ENCODE measurements at places on chromosomes 16 and 17.

- DNase-seq, result no peak
These were observed 8.6 kb downstream of the SLC7A5 start for GRCh38 chr16:87860553-87861299.

DNA sequence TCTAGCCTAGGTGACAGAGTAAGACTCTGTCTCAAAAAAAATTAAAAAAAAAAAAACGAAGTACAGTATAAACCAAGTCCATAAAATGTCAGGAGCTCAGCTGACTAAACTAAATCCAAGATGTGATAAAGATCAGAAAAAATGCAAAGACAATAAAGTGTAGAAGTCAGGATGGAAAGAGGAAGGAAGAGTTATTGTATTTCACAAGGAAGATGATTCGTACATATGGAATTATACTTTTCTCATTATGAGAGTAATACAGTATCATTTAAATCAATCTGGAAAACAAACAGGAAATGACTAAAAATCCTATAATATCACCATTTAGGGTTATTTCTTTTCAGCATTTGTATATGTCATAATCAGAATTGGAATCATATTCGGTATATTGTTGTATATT is 11.4 kb upstream of the APOH start:
- DNase-seq, result no peak

DNA sequence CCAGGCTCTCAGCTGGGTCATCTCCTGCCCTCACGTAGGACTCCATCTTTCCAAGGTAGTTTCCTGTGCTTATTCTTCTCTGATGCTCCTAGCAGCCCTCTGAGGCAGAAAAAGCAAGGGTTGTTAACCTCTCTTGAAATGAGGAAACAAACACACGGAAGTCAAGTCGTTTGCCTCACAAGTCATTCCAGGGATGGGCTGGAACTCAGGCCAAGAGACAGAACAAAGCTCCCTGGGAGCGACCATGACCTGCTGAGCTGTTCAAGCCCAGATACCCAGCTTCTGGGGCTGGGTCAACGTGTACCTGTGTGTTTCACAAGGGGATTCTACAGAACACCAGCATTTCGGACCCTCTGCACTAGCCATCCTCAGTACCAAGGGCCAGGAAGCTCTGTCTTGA is 28.1 kb downstream of the SRL start:
- no peak for DNase-seq

DNA sequence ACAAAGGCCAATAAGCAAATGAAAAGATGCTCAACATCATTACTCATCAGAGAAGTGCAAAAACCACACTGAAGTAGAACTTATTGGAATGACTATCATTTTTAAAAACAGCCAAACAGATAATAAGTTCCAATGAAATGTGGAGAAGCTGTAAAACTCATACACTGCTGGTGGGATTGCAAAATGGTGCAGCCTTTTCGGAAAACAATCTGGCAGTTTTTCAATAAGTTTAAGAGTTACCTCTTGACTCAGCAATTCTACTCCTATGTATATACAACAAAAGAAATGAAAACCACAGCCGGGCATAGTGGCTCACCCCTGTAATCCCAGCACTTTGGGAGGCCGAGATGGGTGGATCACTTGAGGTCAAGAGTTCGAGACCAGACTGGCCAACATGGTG is 49.3 kb downstream of the AKAP10 start:
- DNase-seq, result no peak

- peak; percentile 59 for DNase-seq
These were observed 28.4 kb upstream of the TMC5 start for GRCh38 chr16:19389246-19389645.

DNA sequence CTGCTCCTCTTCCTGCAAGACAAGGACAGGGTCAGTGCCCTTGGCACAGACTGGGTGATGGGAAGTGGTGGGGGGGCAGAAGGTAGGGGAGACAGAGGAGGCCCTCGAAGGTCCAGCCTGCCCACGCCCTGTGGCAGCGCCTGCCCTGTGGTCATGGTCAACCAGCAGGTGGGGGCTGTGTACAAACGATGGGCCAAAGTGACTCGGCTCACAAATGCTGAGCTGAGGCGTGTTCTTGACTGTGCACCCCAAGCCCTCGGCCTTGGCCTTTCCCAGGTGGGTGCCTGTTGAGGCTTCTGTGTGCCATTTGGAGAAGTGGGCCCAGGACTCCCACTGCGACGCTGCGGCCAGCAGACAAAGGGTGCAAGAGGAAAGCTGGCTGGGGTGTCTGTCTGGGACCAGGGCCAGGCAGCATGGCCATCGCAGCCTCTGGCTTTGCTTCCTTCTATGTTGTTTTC is 22.6 kb downstream of the MXRA7 start:
- no peak for DNase-seq

DNA sequence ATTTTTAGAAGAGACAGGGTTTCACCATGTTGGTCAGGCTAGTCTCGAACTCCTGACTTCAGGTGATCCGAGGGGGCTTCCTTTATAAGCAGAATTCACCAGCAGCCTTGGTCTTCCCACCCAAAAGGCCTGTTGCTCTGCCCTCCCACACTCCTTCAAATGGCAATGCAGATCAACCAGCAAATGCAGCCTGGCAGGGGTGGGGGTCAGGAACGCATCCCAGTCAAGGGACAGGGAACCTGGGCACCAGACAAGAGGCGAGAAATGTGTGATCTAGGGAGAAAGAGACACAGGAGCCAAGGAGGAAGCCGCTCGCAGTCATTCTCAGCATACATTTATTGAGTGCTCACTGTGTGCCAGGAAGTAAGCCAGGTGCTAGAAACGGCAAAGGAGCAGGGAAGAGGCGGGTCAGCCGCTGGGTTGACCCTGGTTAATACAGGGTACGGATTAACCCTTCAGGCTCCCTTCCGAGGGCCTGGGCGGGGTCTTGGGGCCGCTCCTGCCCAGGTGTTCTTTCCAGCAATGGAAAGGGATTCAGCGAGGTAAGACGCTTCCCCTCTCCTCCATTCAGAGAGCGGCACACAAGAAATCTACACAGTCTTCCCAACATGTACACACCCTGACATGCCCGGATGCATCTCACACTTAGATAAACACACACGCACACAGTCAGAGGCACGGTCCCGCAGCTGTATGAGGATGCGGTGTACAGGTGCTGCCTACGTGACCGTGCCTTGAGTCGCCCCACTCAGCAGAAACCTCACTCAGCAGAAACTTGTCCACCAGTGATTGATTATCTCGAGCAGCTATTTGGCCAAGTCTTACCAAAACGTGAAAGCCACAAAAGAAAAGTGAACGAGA is 6.6 kb upstream of the PITPNA start:
- no peak for DNase-seq

GRCh38 chr17:77049440-77049839 is 91.3 kb upstream of the SEC14L1 start:
- DNase-seq, result no peak

DNA sequence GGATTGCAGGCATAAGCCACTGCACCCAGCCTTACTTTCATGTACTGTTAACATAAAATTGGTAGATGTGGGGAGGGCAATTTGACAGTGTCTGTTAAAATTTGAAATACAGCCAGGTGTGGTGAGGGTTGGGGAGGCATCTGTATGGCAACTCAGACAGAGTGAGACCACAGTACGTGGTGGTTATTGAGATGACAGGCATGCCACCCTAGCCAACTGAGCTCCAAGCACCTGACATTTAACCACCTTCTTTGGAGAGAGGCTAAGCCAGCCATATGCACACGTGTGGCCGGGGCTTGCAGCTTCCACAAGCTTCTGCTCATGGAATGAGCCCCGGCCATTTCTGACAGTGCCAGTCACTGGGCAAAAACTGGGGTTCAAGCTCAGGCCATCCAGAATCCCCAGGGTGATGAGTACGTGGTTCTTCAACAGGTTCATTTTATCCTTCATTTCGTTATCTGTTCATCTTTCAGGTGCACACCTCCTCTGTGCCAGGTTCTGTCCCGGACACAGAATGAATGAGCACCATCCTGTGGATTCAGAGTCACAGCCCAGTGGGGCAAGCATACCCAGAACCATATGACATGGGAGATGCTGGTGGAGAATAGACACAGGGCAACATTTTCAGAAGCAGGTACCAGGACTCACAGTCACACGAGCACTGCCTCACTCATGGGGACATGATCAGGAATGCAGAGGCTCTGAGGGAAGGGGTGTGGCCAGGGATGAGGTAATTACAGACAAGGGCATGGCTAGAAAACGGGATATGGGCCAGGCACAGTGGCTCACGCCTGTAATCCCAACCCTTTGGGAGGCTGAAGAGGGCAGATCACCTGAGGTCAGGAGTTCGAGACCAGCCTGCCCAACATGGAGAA is 36.2 kb downstream of the C16orf82 start:
- peak; percentile 24 for DNase-seq

GRCh38 chr17:14086189-14086588 is 16.9 kb downstream of the COX10 start:
- no peak for DNase-seq

- DNase-seq, result no peak
These were observed 164.9 kb downstream of the IRF8 start for GRCh38 chr16:86063760-86064405.

- DNase-seq, result peak; percentile 60
These were observed 117.6 kb downstream of the VPS53 start for GRCh38 chr17:596763-597644.

- no peak for DNase-seq
These were observed 10.1 kb downstream of the KSR1 start for GRCh38 chr17:27466376-27466742.

GRCh38 chr17:78027121-78027520 is 68.6 kb downstream of the TNRC6C start:
- no peak for DNase-seq

DNA sequence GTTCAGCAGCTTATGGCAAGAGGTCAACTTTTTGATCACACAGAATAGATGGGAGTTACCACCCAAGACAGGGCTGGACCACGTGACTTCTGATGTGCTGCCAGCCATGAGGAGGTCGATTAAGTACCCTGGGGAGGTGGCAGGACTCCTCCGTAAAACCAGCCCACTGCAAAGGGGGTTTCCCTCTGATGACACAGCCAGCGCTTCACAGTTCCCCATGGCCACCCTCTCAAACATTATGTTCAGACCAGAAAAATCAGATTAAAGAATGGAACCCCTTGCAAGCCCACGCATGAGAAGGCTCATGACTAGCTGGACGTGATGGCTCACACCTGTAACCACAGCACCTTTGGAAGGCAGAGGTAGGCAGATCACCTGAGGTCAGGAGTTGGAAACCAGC is 222.9 kb downstream of the CPPED1 start:
- no peak for DNase-seq

DNA sequence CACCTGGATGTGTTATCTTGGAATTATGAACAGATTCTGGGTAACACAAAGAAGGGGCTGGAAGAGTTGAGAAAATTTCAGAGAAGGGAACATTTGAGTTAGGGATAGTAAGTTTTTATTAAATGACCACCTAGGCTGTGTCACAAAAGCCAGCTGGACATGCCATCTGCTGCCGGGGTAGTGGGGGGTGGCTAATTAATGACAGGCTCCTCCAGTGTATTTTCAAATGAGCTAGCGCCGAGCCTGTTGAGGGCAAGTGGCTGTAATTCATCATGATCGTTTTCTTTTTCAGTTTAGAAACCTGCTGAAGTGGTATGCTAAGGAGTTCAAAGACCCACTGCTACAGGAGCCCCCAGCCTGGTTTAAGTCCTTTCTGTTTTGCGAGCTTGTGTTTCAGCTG is 6.2 kb downstream of the TMEM97 start:
- DNase-seq, result no peak

- DNase-seq, result no peak
These were observed 1469.8 kb downstream of the CDH11 start for GRCh38 chr16:63652091-63652490.

GRCh38 chr17:22600644-22601298 is 908.4 kb downstream of the KCNJ18 start:
- DNase-seq, result no peak

- DNase-seq, result no peak
These were observed 1.8 kb downstream of the ARL6IP1 start for GRCh38 chr16:18799500-18799899.

DNA sequence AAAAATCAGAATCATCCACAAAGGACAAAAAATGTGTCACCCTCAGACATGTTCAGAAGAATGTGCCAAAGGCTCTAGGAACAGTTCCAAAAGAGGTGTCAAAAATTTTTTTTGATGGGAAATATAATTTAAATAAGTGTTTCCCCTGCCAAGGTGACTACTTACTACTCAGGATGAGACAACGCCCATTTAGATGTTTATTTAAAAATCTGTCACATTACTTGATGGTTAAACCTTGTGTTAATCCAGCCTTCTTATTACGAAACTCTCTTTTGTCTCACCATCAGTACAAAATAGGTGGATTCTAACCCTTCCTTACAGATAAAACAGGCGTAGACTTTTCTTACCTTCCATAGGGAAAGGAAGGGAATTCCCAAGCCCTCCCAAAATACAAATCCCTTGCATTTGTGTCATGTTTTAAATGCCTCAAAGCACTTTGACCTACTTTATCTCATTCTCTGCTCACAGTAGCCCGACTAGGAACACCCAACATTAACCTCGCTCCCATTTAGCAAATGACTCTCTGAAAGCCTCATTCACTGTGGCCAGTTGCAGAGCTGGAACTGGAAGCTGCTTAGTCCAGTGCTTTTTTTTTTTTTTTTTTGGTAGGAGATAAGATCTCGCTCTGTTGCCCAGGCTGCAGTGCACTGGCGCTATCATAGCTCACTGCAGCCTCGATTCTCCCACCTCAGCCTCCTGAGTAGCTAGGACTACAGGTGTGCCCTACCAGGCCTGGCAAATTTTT is 5.8 kb upstream of the GNA13 start:
- no peak for DNase-seq

DNA sequence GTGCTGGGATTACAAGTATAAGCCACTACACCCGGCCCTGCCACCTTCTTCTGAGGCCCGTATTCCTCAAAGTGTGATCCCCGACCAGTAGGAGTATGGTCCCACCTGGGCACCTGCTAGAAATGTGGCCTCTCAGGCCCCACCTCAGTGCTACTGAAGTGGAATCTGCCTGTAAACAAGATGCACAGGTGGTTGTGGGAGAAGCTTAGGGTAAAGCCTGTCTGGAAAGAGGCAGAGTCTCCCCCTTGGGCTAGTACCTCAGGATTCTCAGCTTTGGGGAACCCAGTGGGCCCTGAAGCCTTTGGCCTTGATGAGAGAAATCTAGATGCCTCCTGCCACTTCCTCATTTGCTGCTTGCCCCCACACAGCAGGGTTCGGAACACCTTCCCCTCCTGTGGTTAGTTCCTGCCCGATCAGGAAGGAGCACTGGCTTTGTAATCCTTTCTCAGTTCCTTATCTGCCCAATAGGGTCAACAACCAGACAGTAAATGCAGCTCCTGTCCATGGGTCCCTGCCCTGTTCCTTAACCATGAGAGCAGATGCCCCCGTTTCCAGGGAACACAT is 25.2 kb downstream of the TK2 start:
- DNase-seq, result peak; percentile 71

DNA sequence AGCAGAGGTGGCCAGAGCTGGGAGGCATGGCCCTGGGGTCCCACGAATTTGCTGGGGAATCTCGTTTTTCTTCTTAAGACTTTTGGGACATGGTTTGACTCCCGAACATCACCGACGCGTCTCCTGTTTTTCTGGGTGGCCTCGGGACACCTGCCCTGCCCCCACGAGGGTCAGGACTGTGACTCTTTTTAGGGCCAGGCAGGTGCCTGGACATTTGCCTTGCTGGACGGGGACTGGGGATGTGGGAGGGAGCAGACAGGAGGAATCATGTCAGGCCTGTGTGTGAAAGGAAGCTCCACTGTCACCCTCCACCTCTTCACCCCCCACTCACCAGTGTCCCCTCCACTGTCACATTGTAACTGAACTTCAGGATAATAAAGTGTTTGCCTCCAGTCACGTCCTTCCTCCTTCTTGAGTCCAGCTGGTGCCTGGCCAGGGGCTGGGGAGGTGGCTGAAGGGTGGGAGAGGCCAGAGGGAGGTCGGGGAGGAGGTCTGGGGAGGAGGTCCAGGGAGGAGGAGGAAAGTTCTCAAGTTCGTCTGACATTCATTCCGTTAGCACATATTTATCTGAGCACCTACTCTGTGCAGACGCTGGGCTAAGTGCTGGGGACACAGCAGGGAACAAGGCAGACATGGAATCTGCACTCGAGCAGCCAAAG is 2.3 kb downstream of the CSF3 start:
- no peak for DNase-seq
